ENCODE measurements at places on chromosomes 5 and 9.

DNA sequence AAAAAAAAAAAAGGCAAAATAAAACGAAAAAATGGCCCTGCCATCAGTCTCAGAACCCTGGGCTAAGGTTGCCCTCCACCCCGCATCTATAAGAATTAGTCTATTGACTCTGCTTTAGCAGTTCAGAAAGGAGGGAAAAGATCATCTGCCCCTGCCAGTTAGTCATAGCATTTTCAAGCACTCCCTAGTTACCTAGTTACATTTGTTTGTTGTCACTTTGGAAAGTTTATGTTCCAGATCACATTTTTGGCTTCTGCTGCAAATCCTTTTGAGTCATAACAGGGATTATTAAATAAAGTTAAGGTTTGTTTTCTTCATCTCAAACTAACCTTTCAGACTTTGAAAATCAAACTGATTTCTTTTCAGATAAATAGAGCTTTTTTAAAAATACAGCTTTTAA, 52.1 kb downstream of the AQP7 start:
- no peak for DNase-seq

- no peak for DNase-seq
Observed at GRCh38 chr5:33403187-33403586, 37.6 kb upstream of the TARS1 start.

DNA sequence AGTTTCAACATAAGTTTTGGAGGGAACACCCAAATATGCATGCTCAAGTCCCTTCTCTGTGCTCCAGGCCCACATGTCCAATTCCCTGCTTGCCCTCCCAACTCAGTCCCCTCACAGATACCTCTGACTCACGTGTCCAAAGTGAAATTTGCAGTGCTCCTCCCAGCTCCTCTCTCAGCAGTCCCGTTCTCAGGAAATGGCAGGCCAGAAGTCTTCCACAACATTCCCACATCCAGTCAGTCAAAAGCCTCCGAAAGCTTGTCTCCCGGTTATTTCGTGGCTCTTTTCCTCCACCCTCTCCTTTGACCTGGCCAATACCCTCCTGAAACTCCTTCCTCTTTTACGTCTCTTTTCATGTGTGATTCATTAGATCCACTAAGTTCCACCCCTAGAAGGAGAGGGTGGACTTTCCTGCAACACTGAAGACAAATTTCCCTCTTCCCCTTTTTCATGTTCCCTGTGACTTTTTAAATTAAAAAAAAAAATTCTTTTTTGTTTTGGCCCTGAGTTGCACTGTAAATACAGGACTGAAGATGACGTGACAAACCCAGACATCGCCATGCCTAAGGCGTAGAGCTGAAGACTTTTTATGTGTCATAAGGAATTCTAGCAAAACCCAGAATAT, 12.8 kb upstream of the MGAT1 start:
- peak; percentile 54 for DNase-seq

- no peak for DNase-seq
Observed at GRCh38 chr5:6724321-6724929, 11.2 kb downstream of the TENT4A start.

GRCh38 chr9:95229230-95229915, 88.1 kb downstream of the FANCC start:
- DNase-seq = no peak

- peak; percentile 15 for DNase-seq
Observed at GRCh38 chr5:100731768-100732167, 171.3 kb downstream of the ST8SIA4 start.

DNA sequence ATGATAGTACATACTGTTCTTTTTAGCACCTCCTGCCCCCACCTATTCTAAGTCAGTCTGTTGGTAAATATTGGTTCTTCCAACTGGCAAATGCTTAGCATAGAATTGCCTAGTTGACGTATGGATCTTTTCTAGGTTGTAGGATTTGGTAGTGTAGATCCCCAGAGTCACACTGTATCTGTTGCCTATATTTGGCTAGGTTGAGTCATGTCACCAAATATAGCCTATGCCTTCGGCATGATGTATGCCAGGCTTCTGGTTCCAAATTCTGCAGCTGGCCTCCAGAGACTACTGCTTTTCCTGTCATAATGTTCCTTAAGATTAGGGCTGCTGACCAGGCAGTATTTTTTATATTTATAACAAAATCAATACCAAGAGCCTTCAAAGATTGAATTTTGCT, 38.2 kb downstream of the CPEB4 start:
- no peak for DNase-seq

GRCh38 chr9:123807251-123807650, 122.7 kb downstream of the DENND1A start:
- DNase-seq = no peak

DNA sequence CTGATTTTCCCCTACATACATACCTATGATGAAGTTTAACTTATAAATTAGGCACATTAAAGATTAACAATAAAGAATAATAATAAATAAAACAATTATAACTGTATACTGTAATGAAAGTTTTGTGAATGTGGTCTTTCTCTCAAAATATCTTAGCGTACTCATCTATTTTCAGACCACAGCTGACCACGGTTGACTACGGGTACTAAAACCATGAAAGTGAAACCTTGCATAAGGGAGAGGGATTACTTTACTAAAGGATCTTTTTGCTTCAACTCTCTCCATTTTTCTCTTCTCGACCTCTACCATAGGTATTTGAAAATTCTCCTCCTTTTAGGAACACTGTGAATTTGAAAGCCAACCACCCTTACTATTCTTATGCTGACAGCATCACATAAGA, 475.5 kb downstream of the CETN3 start:
- DNase-seq = no peak

GRCh38 chr9:27344776-27345175, 47.8 kb upstream of the EQTN start:
- peak; percentile 93 for DNase-seq

GRCh38 chr9:137760426-137760825, 117.2 kb upstream of the CACNA1B start:
- DNase-seq = no peak

DNA sequence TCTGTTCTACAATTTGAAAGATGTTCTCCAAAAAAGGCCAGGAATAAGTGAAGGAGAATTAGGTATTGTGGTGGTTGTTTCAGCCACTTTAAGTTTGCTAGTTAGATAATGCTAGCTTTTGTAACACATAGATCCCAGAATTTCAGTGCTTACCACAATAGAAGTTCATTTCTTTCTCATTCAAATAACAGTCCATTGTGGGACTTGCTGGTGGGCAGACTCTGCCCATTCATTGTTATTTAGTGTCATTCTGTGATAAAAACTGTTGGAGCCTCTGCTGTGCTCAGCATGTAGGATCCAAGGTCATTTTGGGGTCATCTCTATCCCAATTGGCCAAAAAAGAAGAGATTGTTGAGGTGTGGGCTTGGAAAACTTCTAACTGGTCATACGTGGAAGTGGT, 106.8 kb downstream of the CCDC192 start:
- DNase-seq = peak; percentile 86

DNA sequence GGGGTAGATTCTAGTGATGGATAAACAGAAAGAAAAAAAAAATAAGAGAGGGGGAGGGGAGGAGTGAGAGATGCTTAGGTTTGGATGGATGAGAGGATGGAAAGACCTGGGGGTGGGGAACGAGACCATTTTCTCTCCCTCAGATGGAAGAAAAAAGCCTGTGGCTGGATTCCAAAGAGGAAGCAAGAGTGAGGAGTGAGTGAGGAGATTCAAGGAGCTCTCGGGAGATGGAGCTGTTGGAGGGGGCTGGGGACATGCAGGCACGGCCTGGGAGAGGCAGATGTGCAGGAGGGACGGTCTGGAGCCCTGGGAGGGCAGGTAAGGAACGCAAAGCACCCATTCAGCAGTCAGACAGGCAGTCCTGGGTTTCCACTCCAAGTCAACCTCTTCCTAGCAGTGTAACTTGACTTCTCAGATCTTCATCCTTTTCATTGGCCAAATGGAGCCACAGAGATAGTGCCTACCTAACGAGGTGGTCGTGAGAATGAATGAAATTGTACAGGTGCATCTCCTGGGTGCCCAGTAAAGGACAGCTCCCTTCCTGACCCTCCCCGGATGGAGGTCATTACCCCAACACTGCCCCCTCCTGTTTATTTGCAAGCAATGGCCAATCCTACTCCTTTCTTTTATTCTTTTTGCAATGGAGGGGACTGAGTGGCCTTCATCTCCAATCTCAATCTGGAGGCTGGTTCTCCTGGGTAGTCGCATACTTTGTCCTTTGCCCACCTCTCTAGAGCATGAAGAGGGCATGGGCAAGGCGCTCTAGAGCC, 52.2 kb downstream of the PCDH1 start:
- peak; percentile 64 for DNase-seq

DNA sequence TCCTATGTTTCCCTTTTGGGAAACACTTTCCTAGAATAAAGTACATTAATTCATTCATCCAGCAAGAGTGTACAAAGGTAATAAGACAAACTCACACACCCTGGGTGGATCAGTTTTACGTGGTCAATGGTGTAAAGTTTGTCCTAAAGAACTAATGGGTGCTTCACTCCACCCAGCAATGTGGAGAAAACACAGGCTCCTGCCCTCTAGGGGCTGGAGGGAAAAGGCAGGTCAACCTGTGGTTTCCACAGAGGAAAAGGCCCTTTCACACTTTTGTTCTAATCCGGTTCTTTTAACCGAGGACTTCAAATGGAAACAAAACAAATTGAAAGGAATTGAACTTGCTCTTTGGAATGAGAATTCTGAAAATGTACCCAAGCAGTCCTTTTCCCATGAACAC, 80.9 kb upstream of the SPOCK1 start:
- no peak for DNase-seq

GRCh38 chr9:130589754-130590153, 10.4 kb downstream of the FUBP3 start:
- DNase-seq = no peak

DNA sequence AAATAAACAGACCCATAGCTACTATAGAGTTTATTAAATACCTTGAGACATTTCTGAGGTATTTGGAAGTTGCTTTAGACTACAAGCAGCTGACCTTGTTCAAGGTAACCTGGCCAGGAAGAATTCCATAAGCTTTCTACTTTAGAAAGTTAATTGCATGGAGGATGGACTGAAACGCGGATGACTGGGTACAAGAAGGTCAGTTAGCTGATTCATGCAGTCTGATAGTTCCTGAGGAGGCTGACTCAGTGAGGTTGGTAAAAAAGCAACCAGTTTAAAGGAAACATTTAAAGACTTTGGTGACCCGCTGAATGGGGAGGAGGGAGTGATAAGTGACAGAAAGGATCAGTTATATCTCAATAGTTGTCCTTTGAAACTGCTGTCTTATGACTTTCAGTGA, 670.1 kb upstream of the CDH9 start:
- no peak for DNase-seq

DNA sequence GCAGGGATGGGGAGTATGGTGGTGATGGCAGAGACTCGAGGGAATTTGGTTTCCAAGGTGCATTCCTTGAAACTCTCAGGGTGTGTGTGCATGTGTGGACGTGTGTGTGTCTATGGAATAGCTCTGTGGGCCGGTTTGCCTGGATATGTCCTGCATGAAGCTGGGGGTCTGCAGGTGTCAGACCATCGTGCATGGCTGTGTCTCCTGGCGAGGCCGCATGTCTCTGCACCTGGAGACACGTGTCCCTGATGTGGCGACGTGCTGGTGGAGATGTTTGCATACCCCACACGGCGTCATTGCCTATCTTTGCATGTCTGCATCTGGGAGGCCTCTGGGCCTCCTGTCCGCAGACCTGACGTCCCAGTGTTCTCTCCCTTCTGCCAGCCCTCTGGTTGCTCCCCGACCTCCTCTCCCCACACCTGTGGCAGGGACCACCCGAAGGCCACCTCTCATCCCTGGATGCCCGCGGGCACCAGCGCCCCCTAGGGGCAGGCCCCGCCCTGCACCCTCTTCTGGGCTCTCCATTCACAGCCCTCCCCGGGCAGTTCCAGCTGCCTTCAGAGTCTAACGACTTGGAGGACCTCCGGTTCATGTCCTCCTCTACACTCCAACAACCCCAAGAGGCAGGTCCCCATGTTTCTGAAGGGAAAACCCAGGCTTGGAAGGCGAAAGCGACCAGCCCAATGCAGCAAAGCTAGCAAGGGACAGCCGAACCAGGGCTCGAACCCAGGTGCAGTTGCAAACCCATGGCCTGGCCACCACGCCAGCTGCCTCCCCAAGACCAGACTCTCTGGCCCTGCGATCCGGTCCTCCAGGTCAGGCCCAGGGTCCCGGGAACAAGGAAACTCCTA, 88.6 kb downstream of the LMX1B start:
- DNase-seq = no peak

GRCh38 chr9:100167915-100168654, 69.0 kb downstream of the INVS start:
- DNase-seq = no peak

DNA sequence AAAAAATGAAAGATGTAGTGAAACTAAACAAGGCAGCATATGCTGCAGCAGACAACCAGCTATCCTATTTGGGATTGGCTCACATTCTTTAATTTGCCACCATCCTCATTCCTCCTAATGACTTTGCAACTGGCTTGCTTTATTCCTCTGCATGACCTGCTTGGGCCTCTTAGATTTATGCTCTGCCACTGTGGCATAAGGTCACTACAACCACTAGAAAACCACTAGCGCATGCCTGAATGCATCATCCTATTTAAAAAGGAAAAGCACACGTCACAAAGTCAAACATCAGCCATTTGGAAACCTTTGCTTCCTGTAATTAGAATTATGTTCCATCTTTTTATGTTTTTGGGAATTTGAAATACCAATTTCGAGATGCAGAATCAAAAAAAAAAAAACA, 40.8 kb upstream of the CCDC152 start:
- no peak for DNase-seq

GRCh38 chr9:132943651-132944293, 644 bp downstream of the TSC1 start:
- peak; percentile 31 for DNase-seq

- DNase-seq = peak; percentile 32
Observed at GRCh38 chr5:115271295-115272050, 8.8 kb upstream of the PGGT1B start.

DNA sequence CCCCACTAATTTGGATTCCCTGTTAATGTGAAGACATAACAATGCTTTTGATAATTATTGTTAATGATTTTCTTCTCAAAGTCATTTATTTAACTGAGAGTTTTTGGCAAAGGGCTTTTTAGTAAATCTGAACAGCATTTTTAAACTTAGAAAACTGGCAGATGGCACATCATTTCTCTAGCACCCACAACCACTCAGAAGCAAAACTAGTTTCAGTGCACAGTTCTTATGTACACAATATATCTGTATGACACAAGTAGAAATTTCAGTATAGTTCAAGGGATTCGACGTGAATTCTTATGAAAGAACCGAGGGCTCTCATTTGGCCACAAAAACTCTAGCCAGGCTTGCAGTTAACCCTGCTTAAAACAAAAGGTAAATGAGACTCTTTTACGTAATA, 231.4 kb upstream of the CDH9 start:
- DNase-seq = no peak
